ENCODE measurements at places on chromosomes 2 and 18.

GRCh38 chr2:188430705-188431104, 139.0 kb downstream of the GULP1 start:
- no peak for DNase-seq

DNA sequence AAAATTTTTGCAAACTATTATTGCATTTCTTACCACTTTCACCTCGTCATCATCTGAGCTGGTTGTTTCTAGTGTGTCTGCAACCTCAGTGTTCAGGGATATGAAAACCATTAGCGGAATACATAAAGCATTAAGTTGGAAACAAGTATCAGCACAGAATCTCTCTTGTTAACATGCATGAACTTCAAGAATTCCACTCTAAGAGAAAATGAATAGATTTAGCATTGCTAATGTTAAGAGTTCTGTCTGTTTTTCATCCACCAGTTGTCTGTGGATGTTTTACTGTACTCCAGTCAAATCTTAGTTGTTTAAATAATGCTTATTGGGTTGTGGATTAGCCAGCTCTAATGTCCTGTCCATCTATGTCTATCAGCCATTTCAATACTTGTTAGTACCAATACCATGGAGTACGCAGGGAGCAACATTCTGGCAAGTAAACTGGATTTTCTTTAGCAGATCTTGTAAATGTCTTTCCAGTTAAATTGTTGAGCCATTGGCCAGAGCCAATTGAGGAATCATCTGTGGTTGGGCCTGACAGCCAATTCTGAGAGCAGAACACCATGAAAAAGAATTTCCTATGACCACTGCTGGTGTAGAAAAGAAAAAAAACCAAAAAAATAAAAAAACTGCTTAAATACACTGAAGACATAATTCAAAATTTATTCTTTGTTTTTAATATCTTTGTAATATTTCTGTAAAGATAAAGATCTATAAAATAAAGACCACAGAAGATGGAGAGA, 82.5 kb downstream of the SLC8A1 start:
- DNase-seq = no peak

GRCh38 chr2:66517772-66518171, 82.8 kb downstream of the MEIS1 start:
- no peak for DNase-seq

GRCh38 chr2:180058993-180059392, 51.9 kb upstream of the CWC22 start:
- DNase-seq = no peak

DNA sequence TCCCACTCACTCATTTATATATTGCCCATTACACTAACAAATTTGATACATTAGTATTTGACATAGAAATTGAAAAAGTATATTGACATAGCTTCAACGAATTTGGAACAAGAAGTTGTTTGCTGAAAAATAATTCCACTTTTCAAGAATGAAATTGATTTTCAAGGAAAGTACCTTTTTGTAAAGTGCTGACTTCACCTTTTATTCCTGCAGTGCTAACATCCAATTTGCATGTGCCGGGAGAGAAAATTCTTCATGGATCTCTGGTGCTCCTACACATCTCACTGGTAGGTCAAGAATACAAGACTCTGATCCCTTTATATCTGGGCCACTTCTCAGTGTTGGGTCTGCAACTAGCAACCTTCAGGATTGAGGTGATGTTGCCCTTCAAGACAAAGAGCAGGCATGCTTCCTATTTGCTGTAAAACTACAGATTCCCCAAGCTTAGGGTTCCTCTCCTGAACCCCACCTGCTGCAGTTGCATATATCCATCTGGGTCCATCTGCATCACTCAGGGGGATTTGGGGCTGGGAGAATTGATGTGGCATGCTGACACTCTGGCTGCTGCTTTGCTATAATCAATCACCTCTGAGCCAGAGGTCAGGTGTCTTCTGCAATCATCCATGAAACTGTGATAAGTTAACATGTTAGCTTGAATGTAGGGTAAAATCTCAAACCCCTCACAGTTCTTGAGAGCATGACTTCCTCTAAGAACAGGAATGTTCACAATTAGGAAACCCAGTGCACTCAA, 108.4 kb upstream of the TTN start:
- no peak for DNase-seq

DNA sequence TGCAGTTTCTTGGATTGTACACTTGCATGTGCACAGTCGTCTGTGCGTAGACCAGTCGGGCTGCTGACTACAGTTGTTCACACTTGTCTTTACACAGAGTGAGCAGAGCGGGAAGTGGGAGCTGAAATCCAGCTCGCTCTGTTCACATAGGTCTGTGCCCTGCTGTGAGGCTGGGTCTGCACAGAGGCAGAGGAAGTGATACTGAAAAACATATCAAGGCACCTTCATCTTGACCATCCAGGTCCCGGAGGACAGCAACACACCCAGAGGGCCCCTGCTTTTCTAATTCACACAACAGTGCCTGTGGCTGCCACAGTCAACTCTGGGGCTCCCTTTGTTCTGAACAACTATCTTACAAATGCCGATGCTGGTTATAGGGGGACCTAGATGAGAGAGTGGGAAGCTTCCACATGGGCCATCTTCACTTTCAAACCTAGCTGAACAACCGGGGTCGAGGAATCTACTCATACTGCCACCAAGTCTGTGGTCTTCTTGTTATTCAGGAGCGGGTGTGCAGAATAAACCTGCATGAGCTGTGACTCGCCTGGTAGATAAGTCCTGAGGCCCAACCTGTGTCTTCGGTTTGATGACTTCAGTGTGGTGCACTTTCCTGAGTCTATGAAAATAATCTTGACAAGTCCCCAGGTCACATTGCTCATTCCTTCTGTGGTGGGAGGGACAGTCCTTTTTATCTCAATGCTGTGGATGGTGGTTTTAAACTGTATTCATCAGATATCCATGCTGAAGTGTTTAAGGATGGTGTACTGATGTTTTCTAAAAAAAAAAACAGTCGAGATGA, 3.5 kb upstream of the ADNP2 start:
- no peak for DNase-seq

GRCh38 chr18:59488899-59489298, 129.8 kb upstream of the LMAN1 start:
- no peak for DNase-seq

- no peak for DNase-seq
Observed at GRCh38 chr2:47011264-47011663, 95.7 kb upstream of the MCFD2 start.

DNA sequence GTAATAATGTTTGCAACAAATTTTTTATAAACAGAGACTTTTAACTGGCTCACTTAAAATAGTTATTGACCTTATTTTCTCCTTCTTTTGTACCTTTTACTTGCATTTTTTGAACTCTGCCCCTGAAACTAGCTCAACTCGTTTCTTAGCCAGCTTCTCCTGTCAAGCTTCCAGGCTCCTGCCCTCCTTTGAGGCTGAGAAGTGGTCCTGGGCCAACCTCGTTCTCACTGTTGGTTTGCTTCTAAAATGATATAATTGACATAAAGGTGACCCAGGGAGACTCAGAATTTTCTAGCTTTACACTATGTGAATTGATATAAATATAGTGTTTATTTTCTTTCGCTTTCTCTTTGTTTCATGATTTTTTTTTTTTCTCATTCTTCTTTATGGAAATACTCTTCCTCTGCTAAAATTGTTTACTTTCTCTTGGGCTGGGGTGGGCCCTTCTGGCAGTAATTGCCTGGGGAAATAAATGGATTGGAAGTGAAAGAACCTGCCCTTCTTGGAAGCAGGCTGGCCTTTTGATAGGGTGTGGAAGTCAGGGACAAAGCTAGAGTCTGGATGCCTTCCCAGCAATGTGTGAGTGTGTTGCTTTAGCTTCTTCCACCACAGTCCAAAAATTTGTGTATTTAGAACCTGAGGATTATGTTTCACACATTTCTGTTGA, 30.7 kb downstream of the GPD2 start:
- no peak for DNase-seq

DNA sequence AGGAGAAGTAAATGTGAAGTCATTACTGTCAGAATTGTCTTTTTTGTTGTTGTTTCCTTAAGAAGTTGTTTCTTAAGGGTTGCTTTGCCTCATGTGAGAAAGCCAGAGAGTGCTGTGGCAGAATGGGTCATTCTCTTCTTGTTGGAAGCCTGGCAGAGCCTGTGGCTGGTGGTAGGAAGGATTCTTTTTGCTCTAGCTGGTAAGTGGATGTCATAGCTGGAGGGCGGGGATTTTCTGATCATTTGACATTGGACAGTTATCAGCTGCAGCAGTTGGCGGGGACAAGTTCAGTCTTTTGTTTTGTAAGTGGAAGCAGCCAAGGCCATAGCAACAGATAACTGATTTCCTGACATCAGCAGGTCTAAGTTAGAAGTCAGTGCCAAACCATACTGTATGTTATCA, 5.5 kb upstream of the RMDN2 start:
- DNase-seq = no peak

DNA sequence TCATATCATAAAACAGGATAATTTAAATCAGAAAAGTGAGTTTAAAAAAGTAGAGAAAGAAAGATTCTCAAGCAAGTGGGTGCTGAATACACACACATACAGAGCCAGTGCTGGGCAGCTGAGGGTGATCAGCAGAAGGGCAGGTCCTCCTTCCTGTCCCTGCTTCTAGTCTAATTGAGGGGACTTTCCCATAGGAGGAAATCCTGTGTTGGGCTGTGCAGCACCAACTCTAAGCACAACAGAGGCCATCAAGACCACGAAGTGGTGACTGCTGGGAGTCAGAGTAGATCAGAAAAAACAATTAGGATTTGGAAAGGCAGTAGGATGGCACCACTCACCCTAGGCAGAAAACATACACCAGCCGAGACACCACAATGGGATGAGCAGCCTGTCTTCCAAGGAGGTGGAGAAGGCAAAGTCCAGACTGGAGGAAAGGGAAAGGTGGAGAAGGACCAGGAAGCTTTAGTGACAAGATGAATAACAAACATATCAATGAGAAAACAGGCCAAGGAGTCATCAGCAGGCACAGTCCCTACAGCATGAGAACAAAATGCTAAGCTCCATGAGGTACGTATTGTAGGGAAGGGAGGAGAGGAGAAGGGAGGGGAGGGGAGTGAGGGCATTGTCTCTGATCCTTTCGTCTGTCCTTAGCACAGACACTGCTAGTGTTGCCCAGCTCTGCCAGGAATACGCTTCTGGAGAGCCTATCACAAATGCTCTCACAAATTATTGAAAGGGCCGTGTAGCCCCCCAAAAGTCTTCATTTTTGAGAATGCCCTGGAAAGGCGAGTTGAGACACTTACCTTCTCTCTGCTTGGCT, 16.7 kb upstream of the MSGN1 start:
- DNase-seq = no peak

GRCh38 chr2:20966061-20966595, 77.7 kb downstream of the APOB start:
- no peak for DNase-seq

DNA sequence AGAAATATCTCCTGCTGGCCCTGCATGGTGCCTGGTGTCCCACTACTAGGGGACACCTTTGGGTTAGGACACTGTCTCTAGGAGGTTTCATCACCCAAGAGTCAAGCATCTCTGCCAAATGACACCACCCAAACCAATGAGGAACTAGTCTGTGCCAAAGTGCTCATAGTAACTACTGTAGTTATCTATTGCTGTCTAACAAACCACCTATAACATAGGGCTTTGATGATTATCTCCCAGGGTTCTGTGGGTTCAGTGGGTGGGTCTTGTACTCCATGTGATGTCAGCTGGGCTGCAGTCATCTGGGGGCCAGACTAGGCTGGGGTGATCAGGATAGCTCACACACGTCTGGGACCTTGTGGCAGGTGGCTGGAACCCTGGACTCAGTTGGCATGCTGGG, 59.8 kb downstream of the EPAS1 start:
- DNase-seq = no peak

DNA sequence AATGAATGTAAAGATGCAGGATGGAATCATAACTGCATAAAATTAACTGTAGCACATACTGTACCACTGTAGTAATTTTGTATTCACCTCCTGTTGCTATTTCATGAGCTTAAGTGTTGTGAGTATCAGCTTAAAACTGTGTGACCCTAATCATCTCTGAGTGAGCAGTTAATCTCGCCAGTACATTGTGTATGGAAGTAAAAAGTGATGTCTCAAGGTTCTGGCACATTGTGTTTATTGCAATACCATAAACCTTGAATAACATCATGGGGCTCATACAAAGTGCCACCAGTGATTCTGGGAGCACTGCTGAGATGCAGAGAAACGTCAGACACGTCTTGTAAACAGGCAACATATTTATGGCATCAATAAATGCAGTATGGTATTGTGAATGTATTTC, 124.5 kb downstream of the PMAIP1 start:
- DNase-seq = no peak

DNA sequence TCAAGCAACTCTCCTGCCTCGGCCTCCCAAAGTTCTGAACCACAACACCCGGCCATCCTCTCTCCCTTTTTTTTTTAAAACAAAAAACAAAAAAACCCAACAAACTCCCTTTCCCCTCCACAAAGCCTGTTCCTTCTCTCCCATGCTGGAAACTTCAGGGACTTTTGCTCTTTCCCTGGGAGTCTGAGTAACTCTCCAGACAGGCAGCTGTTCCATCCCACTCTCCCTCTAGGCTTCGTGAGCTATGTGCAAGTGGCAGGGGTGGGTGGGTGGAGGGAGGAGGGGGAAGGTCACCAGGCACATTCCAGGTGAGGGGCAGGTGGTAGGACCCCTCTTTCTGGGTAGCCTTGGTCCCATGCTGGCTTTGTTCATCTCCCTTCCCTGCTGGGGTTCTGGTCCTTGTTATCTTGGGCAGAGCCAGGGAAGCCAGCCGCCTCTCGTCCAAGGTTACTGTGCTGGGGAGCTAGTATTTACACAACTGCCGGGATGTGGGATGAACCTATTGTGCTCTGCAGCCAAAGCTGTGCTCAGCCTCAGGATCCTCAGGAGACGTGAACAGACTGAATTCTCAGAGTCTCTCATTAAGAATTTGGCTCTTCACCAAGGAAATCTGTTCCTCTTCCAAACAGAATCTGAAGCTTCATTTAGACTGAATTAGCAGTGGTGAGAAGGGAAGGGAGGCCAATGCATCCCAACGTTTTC, 106.9 kb downstream of the LIPG start:
- DNase-seq = no peak

DNA sequence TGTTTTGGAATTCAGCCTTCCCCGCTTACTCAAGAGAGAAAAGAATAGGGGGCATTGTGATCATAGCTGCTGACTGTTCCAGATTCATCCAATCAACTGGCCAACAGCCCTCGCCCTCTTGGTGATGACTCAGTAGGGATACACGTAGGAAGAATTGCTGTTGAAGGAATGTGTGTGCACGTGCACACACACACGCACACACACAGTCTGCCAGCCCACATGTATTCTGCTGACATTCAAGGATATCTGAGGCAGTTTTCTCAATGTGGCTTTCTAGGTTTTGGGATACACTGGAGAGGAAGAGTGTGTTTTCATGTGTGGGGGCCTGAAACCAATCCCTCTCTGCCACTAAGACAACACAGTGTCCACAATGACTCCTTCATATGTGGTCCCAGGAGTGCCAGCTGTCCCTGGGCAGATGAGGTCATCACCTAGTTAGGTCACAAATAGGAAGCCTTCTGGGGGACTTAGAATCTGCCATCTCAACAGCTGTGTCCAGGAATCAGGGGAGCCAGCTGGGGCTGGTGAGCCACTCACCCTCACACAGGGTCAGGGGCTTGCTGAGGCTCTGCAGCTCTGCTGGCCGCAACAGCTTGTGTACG, 352.6 kb downstream of the SS18 start:
- no peak for DNase-seq
